ENCODE measurements at places on chromosomes 6 and 20.

DNA sequence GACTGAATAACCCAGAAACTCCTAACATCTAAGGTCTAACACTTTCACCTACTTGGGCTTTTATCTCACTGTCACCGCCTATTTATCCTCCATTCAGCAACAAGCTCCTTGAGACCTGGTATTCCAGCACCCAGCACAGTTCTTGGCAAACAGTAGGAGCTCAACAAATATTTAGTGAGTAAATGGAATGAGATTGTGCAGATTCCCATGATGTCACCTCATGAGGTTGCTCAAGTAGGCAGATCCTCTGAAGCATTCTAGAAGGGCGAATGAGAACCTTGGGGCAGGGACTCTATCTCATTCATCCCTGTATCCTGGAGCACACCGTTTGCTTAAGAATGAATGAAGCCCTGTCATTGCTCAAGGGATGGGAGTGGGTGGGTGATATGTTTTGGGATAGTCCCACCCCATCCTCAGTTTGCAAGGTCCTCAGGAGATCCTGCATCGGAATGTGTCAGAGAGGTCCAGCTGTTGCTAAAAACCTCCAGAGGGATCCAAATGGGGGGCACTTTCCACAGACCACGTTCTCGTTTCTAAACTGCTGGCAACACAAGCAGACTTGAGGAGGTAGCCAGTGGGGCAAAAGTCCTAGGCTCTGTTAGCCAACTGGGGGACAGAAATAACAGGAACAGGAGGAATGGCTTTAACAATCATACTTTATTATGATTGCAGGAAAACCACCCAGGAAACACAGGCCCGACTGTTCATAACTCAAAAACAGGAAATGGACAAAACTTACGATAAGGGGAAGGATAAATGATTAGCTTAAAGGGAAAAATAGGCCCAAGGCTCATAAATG, 42.0 kb downstream of the EDN1 start:
- H3K4me1 ChIP-seq, result peaks cover 2% of the 10 kb centered on the region
- no peaks in the 10 kb centered on the region for H3K36me3 ChIP-seq
- H3K27me3 ChIP-seq, result peaks cover 4% of the 10 kb centered on the region
- no peak for DNase-seq
- H3K27ac ChIP-seq, result no peak overlapping the region
- no peak overlapping the region for H3K4me3 ChIP-seq

DNA sequence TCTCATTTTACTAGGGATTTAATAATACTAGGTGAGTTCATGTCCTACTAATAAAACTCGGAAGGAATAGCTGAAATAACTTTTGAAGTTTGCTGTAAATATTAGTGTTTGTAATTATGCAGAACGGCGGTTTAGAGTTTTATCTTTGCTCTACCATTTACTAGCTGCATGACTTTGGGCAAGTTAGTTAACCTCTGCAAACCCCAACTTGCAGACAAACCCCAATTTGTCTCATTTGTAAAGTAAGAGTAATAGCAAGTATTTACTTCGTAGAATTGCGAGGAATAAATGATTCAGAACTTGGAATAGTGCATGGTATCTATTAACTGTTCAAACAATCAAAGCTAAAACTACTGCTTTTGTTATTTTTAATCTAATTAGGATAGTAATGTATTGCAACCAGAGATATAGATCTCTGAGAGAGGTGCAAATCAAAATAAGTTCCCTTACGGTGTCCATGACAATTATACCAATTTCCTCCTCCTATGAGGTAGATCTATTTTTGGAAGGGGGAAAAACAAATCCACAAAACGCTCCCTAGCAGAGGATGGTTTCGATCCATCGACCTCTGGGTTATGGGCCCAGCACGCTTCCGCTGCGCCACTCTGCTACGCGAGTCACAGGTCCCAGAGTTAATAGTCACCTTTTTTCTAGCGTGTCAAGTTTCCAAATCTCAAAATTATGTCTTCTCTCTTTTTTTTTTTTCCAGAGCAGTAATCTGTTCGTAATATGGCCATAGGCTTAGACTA, 35.1 kb upstream of the BTN3A2 start:
- no peaks in the 10 kb centered on the region for H3K36me3 ChIP-seq
- peak overlapping the region; percentile 84 for H3K4me3 ChIP-seq
- H3K4me1 ChIP-seq, result peaks cover 48% of the 10 kb centered on the region
- peak; percentile 55 for DNase-seq

DNA sequence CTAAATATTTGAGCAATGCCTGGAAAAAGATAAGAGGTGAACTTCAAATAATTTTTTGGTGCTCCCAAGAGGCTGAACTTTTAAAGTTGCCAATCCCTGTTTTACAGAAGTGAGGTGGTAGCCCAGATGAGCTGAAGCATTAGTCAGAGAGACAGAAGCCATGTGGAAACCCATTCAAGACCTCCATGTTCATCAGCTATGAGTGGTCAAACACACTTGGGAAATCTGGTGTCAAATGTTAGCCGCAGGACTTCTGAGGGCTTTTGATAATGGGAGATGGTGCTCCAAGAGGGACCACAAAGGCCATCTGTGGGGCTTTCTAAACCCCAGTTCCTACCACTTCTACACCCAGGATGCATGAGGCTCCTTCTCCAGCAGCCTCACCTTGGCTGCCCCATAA, 77.5 kb upstream of the MRPS10 start:
- H3K4me1 ChIP-seq, result peaks cover 33% of the 10 kb centered on the region
- H3K27me3 ChIP-seq, result no peaks in the 10 kb centered on the region
- H3K4me3 ChIP-seq, result no peak overlapping the region
- H3K36me3 ChIP-seq, result peaks cover 41% of the 10 kb centered on the region
- no peak for DNase-seq

DNA sequence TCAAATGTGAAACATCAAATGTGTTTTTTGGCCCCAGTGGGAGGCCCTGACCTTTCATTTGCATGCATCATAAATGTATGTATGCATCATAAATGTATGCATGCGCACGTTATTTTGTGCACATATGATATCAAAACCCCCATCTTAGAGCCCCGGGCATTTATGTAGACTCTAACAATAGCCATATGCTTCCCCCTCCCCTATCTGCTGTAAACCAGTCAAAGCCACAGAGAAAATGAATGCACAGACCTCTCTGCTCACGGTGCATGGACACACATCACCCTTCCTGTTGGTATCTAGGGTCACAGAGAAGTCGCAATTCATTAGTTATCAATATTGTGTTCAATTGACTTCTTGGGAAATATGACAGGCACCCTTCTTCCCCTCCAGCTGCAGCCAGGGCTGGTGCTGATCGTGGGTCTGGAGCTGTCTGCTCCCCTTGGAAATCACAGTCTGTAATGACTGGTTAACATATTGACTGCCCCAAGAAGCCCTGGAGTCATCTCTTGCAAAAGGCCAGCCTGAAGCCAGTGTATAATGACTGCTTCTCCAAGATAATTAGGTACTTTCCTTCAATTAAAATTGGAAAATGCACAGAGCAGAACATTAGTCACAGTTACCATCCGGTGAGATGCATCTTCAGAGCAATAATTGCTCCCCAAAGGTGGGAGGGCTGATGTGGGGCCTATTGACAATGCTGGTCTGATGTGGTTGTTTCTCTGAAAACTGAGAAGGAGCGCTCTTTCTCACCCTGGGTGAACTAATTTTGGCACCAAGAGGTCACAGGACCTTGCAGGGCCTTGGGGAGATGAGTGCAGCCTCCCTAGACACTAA, 532.2 kb downstream of the CDH26 start:
- H3K4me1 ChIP-seq, result no peaks in the 10 kb centered on the region
- no peak overlapping the region for H3K27ac ChIP-seq
- H3K4me3 ChIP-seq, result no peak overlapping the region
- H3K27me3 ChIP-seq, result no peaks in the 10 kb centered on the region
- no peak for DNase-seq

DNA sequence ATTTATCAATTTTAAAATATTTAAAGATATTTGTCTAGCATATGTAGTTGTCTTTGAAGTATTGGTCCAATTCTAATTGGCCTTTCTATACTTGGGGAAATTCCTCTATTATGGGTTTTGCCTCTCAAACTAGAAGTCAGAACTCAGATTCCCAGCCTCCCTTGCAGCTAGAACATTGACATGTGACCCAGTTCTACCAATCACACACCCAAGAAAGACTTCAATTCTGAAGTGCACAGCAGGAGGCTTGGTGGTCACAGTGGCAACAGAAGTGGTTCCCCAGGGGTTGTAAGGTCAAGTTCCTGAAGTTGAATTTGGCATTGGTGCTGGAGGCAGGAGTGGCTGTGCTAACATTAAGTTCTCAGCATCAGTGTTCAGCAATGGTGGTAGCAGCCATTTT, 14.8 kb upstream of the FKBP5 start:
- peaks cover 7% of the 10 kb centered on the region for H3K36me3 ChIP-seq
- H3K27me3 ChIP-seq, result no peaks in the 10 kb centered on the region
- no peak overlapping the region for H3K27ac ChIP-seq
- peaks cover 9% of the 10 kb centered on the region for H3K4me1 ChIP-seq
- H3K4me3 ChIP-seq, result no peak overlapping the region
- DNase-seq, result no peak

DNA sequence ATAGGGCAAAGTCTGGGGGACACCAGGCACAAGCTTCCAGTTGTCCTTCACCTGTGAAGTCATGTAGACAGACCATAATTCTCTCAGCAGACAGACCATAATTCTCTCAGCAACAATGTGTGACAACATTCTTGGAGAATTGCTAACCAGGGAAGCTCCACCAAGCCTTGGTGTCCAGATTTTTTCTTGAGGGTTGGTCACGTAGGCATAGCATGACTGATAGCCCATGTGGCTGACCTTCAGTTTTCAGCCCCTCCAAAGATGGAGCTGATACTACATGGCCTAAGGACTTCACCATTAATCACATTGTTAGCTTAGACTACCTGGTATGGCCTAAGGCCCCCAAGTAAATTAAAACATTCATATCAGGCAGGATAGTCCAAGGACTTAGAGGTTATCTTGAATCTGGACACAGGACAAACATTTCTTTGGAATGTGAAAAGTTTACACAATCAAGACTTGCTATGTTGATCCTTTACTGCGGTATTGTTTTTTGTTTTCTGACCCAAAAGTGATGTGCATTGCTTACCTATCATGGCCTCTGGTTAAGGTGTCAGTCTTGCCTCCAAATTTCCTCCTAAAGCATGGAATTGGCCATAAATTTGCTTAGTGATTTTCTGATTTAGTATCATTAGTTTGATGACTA, 76.9 kb downstream of the CEP57L1 start:
- H3K27ac ChIP-seq, result no peak overlapping the region

DNA sequence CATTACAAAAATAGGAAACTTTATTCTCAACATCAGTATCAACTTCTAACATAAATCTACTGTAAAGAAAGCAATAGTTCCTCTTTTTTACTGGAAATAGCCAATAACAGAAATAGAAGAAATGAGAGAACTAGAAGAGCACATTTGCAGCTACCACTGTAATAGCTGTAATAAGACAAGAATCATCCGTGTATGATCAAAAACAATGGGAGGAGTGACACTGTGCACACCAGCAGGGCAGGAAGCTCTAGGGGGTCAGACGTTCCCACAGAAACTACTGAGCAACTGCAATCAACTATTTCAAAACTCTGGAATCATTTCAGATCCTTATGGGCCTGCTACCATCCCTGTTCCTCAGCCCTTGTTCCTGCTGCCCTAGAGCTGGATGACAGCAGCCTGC, 43.7 kb downstream of the NINL start:
- no peaks in the 10 kb centered on the region for H3K36me3 ChIP-seq
- H3K27me3 ChIP-seq, result no peaks in the 10 kb centered on the region
- H3K27ac ChIP-seq, result no peak overlapping the region

DNA sequence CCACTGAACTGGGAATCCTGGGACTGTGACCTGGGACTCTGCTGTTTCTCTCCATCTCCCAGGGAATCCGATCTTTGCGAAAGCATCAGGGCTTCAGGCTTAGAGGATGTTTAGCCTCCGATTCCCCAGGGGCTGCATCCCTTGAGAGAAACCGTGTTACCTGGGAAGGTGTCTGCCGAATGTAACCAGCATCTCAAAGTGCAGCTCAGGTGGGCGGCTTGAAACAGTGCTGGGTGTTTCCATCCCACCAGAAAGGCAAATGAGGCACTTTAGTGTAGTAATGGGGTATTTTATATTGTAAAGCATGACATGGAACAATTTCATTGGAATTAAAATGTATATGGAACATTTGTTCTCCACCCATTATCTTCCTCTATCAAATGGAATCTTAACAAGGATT, 15.2 kb downstream of the CDH4 start:
- H3K4me1 ChIP-seq, result no peaks in the 10 kb centered on the region
- H3K36me3 ChIP-seq, result no peaks in the 10 kb centered on the region
- DNase-seq, result no peak
- no peaks in the 10 kb centered on the region for H3K27me3 ChIP-seq
- no peak overlapping the region for H3K27ac ChIP-seq
- no peak overlapping the region for H3K4me3 ChIP-seq
